ENCODE measurements at places on chromosomes 2 and 18.

- no peak for DNase-seq
These were observed 51.8 kb downstream of the MYL12B start for GRCh38 chr18:3313685-3314084.

DNA sequence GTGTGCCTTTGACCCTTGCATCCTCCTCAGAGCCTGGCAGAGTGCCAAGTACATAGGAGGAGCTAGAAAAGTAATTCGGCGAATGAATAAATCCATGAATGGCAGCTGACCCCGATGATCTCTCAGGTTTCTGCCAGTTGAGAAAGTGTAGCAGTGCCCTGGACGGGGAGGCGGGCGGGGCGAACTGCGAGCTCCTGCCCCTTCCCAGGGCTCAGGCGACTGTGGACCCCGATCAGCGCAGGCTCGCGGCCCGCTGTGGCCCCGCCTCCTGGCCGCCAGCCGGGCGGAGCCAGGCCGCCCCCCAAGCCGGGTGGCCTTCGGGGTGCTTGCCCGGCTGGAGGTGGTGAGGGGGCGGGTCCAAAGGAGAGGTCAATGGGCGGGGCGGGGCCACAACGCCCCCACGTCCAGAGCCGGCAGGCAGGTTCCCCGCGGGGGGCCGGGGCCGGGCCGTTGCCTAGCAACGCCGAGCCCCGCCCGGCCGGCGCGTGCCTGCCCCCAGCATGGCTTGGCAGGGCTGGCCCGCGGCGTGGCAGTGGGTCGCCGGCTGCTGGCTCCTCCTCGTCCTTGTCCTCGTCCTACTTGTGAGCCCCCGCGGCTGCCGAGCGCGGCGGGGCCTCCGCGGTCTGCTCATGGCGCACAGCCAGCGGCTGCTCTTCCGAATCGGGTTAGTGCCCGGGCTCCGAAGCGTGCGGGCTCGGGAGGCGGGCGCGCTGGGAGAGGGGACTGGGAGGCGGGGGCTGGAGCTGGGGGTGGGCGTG is 30.6 kb upstream of the TMBIM1 start:
- DNase-seq = peak; percentile 46

- no peak for DNase-seq
These were observed 319.8 kb downstream of the TDRD15 start for GRCh38 chr2:21443494-21444105.

GRCh38 chr2:80515964-80516363 is 211.4 kb upstream of the LRRTM1 start:
- DNase-seq = no peak

- no peak for DNase-seq
These were observed 117.7 kb downstream of the GREB1L start for GRCh38 chr18:21359746-21360145.

DNA sequence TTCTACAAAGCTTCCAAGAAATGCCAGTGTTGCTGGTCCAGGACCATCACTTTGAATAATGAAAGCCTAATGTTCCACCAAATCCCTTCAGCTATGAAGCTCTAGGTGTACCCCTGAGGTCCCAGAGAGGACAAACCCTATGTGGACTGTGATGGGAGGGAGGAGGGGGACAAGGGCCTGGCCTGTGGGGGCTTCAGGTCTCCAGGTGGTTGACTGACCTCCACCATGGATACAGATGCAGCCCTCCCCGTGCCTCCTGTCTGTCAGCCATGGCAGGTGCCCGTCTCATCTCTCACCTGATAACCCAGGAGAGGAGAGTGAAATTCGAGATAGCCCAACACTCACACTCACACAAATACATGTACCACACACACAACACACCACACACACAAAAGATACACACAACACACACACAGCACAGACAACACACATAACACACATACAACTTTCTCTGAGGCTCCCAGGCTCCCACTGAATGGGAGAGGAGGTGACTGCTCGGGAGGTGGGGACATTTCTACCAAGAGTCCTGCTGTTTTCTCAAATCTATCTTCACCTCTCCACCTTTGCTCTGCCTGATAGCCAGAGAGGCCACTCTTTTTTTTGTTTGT is 12.8 kb upstream of the RHOB start:
- DNase-seq = no peak

GRCh38 chr18:3037423-3037915 is 24.5 kb upstream of the LPIN2 start:
- DNase-seq = no peak

- no peak for DNase-seq
These were observed 14.5 kb downstream of the SMAD2 start for GRCh38 chr18:47915930-47916329.

GRCh38 chr2:7121851-7122250 is 204.6 kb downstream of the RNF144A start:
- no peak for DNase-seq

DNA sequence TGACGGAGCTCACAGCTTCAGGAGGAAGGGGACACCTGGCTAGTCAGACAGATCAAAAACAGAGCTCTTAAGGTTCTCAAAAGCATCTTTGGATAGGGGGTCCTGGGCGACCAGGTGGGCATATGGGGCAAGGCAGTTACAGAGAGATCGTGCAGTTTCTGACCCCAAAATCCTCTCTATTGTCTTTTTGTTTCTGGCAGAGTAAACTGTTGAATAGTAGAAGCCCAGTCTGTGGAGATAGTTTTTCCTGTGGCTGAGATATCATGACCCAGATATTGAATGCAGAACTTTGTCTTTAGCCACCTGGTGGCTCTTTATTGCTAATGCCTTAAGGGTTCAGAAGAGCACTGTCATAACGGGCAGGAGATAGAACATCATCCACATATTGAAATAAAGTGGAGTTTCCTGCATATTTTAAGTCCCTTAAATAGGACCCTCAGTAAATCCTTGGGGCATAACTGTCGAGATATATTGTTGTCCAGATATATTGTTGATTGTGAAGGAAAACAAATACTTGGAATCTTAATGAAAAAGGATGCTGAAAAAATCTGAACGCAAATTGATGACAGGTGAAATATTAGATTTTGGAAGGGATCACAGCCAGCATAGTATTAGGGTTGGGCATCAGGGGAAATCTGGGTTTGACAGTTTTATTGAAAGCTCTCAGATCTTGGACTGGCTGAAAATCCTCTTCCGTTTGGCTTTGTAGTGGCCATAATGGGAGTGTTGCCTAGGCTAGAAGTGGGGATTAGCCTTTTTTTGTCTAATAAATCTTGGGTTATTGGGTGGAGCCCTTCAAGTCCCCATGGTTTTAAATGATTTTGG is 14.1 kb upstream of the ZDBF2 start:
- DNase-seq = peak; percentile 27

- no peak for DNase-seq
These were observed 45.1 kb downstream of the VAPA start for GRCh38 chr18:9958861-9959399.

GRCh38 chr2:82837588-82838304 is 1621.3 kb downstream of the SUCLG1 start:
- DNase-seq = no peak

DNA sequence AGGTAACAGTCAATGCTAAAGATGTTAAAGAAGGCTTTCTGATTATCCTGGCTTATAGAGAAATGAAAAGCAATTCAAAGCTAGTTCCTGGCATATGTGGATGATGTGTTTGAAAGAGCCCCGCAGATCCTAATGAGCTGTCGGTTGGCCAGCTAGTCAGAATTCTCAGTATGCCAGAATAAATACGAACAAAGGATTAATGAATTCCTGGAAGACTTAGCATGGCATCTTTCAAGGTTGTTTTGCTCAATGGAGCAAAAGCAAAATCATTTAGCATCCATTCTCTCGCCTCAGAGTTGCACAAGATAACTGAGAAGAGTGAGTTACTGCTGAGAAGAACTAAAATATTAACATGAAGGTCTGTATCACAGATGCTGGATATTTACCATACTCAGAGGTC is 307.6 kb downstream of the RIT2 start:
- no peak for DNase-seq

DNA sequence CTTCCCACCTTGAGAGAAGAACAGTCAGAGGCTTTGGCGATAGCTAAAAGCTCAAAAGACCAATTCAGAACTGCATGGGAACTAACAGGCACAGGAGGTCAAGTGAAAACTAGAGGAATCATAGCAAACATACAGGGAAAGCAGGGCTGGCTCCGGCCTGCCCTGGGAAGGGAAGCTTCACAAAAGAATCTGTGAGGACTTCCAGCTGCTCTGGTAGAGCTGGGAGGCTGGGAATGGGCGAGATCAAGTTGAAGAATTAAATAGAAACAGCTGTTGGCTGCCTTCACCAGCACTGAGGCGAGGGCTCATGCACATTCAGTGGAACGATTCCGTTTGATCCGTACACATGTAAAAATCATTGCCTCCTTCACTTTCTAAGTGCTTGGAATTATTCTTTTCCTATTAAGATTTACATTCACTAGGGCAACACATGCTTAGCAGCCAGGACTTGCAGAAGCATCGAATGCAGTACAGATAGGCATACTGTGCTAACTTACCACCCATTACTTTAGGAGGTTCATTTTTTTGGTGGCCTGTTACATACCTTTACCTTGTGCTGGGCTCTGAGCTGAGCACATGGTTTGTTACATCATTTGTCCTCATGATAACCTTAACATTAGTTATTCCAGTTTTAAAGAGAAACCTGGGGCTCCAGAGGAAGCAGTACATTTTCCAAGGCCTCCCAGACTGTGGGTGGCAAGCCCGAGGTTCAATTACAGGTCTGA is 125.4 kb upstream of the RNF152 start:
- no peak for DNase-seq

- DNase-seq = no peak
These were observed 97.2 kb upstream of the LPIN2 start for GRCh38 chr18:3110034-3110752.

DNA sequence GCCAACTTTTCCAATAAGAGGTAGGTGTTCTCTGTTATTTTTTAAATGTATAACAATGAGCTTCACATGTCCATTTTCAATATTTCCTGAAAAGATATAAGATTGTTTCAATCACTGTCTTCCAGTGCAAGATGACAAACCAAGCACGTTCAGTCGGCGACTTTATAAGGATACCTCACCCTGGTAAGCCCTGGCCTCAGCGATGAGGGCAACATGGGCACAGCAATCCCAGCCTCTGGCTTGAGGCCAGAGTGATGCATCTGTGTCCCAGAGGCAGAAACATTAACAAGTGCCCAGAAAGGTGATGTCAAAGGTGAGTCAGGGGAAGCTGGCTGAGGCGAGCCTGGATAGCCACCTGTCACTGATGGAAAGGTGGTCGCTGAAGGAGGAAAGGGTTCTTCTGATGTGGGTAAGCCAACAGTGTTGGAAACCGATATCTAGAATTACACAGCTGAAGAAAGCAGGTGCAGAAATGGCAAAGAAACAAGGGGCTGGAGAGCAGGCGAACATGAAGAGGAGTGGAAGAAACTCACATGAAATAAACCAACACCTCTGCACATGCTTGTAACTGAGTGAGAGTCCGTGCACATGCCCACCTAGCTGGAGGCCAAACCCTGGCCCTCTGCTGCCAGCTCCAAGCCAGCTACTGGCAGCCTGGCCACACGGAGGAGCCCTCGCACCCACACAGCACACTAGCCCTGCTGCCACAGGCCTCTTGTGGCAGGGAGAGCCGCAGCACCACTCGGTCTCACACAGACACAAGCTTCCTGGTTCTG is 65.5 kb downstream of the FBXO15 start:
- DNase-seq = peak; percentile 44

GRCh38 chr18:39299152-39299551 is 1733.6 kb upstream of the CELF4 start:
- DNase-seq = no peak

DNA sequence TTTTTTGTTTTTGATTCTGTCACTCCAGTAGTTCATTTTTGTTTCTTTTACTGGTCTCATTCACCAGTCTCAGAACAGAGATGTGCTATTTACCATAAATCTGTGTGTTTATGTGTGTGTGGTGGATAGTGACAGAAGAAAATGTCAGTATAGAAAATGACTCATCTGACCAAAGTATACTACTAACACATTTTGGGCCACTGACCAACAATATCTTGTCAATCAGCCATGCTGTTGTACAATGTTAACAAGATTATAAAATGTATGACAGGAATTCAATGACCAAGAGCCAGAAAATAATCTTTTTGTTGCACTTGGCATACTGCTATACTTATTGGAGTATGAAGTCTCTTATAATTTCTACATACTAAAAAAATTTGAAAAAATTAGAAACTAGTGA is 1081.4 kb upstream of the NRXN1 start:
- no peak for DNase-seq

- no peak for DNase-seq
These were observed 46.7 kb downstream of the RPL37A start for GRCh38 chr2:216545359-216545758.

- peak; percentile 7 for DNase-seq
These were observed at the start of gene RNF152 for GRCh38 chr18:61892683-61893308. Gene RNF152 (minus strand): TSS chr18:61893007. CDS start chr18:61816463, 76,544 bp downstream.

DNA sequence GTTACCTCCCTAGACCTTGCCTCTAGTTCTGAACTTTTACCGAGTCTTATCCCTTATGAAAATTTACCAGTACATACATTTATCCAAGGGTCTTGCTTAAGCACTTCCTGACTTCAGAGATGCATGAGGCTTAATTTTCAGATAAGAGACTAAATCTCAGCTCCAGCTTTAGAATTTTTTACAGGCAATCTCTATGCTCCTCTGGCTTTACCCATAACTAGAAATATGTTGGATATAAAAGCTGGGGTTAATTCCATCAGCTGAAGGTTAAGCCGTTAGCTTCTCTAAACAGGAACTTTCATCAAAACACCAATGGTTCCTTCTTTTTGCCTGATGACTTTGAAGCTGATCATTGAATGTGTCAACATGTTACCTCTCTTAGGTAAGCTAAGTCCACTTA is 205.1 kb downstream of the GCA start:
- no peak for DNase-seq

DNA sequence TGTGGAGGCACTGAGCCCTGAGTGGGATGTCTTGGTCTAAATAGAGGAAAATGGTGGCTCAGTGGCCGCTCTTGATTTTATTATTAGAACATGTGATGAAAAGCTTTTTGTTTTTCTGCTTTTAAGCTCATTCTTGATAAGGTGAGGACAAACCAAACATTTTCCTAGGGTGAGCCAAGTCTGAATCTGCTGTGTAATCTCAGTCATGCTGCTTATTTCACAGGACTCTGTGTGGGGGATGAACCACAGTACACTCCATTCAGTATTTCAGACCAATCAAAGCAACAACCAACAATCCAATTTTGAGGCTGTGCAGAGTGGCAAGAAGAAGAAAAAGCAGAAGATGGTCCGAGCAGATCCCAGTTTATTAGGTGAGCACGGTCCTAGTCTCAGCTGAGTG is 20.0 kb upstream of the SNORC start:
- no peak for DNase-seq

- peak; percentile 19 for DNase-seq
These were observed 30.9 kb upstream of the REEP1 start for GRCh38 chr2:86368161-86368824.

DNA sequence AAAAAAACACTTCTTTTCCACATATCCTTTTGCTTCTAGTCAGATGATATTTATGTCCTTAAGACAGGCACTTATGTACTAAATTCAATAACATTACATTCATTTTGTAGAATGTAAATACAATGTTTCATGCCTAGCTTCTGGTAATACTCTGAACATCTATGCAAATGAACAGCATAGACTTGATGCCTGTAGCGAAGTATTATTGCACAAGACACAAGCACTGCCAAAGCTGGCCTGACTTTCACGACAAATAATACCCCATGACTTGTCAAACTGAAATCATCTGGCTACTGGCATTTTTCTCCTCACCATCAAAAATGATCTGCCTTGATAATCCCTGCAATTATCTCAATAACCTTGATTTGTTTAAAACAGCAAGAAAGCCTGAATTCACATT is 101.3 kb downstream of the L3MBTL4 start:
- no peak for DNase-seq

All from naive B cell (primary cell).